H1 (cell line): ENCODE measurements at places on chromosomes 2 and 18. TPM values are rescaled to one million over a fixed set of nuclear protein-coding genes. Genes with fewer than 3 reads are reported as not detected.

DNA sequence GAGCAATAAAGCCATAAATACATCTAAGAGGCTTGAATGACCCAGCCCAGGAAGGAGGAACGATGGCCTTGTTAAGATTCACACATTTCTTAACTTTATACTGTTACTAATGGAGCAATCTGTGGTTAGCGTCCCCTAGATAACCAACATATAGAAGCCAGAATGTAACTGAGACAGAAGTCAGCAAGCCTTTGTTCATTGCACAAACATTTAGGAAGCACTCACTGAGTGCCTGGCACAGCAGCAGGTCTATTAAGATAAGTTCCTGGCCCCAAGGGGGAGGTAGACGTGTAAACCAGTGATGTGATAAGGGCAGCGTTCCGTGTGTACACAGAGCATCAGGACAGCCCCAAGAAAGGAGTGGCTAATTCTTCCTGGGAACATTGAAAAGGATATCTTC lies 63.6 kb upstream of the ATL2 start:
- no peak overlapping the region for H3K4me3 ChIP-seq
- no peaks in the 10 kb centered on the region for H3K36me3 ChIP-seq
- peaks cover 4% of the 10 kb centered on the region for H3K4me1 ChIP-seq
- no peaks in the 10 kb centered on the region for H3K27me3 ChIP-seq

GRCh38 chr18:72940509-72940908 lies 72.7 kb upstream of the NETO1 start:
- H3K36me3 ChIP-seq = no peaks in the 10 kb centered on the region
- no peak overlapping the region for H3K4me3 ChIP-seq
- H3K4me1 ChIP-seq = no peaks in the 10 kb centered on the region
- no peak overlapping the region for H3K27ac ChIP-seq
- DNase-seq = no peak
- H3K27me3 ChIP-seq = no peaks in the 10 kb centered on the region

DNA sequence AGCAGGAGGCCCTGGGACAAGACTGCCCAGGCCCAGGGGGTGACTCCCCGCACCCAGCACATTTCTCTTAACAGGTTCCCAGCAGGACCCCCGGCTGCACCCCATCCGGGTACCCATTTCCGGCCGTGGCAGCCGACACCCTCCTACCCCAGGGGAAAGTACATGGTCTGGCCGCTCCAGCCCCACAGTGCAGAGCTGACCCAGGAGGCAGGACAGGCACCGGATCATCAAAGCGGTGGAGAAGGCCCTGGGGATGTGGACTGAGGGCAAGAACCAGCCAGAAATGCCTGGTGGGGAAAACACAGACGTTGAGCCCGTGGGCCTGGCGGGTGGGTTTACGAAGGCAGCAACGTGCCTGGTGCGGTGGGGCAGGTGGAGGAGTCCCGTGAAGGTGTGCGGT lies 79.5 kb upstream of the GPC1 start:
- H3K27ac ChIP-seq = no peak overlapping the region
- DNase-seq = no peak
- no peak overlapping the region for H3K4me3 ChIP-seq
- no peaks in the 10 kb centered on the region for H3K27me3 ChIP-seq

GRCh38 chr2:106965611-106966010 lies 79.6 kb upstream of the ST6GAL2 start:
- no peak overlapping the region for H3K27ac ChIP-seq
- no peak for DNase-seq

GRCh38 chr2:89841476-89841840 lies 1150.0 kb downstream of the RPIA start:
- H3K27ac ChIP-seq = no peak overlapping the region
- H3K4me3 ChIP-seq = no peak overlapping the region
- H3K27me3 ChIP-seq = no peaks in the 10 kb centered on the region
- H3K4me1 ChIP-seq = no peaks in the 10 kb centered on the region
- DNase-seq = no peak

DNA sequence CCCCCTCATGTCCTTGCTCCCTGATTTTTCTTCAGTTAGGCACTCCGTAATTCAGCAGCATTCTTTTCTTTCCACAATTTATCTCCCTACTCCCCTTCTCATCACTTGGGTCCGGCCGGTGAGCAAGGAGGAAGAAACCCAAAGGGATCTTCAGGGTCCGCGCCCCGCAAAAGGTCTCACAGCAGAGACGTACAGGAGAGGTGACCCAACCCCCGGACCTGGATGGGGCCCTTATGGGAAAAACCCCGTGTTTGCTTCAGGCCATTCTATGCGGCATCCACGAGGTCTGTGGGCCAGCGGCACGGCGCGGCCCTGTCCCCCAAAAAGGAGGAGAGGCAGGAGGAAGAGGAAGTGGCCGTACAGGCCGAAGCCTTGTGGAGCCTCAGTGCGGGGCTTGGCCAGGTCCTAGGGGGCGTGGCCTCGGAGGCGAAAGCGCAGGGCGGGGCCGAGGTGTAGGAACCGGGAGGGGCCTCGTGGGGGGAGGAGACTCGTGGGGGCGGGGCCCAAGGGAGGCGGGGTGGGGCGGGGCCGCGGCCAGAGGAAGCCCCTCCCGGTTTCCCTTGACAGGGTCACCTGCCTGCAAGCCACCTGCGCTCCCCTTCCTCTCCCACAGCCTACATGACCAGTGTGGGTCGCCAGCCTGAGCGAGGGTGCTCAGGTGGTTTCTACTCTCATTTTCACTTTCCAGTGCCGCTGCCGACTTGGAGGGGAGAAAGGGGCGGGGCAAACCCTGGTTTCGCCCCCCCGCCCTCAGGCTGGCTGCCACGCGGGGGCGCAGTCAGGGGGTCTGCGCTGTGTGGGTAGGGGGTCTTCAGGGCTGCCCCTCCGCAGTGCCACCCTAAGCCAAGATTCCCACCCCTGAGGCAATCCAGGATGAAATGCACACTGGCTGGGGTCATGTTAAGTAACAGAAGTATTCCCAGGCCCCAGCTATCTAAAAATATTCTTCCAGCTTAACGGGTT lies 156.4 kb upstream of the XPO1 start:
- no peaks in the 10 kb centered on the region for H3K4me1 ChIP-seq
- DNase-seq = peak; percentile 98
- peak overlapping the region; percentile 62 for H3K4me3 ChIP-seq
- no peak overlapping the region; the same call in 1 of the 2 replicates for H3K27ac ChIP-seq

- H3K36me3 ChIP-seq = no peaks in the 10 kb centered on the region
- H3K4me3 ChIP-seq = no peak overlapping the region
- no peaks in the 10 kb centered on the region for H3K4me1 ChIP-seq
Observed at GRCh38 chr2:219087848-219088247, 27.1 kb upstream of the IHH start.

DNA sequence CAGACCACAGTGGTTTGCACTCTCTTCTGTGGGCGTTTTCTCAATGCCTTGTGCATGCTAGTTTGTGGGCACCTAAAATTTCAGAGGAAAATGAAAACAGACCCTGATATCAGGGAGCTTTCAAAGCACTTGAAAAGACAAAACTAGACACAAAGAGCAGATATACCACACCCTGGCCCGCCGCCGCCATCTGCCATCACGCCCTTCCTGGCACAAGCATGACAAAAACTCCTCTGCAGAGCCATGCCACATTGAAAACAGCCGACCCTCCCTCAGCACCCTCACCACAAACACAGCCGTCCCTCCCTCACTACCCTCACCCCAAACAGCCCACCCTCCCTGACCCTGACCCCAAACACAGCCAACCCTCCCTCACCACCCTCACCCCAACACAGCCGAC lies 84.8 kb upstream of the RAB6C start:
- DNase-seq = no peak
- no peak overlapping the region for H3K27ac ChIP-seq
- no peaks in the 10 kb centered on the region for H3K27me3 ChIP-seq
- no peak overlapping the region for H3K4me3 ChIP-seq
- no peaks in the 10 kb centered on the region for H3K36me3 ChIP-seq

DNA sequence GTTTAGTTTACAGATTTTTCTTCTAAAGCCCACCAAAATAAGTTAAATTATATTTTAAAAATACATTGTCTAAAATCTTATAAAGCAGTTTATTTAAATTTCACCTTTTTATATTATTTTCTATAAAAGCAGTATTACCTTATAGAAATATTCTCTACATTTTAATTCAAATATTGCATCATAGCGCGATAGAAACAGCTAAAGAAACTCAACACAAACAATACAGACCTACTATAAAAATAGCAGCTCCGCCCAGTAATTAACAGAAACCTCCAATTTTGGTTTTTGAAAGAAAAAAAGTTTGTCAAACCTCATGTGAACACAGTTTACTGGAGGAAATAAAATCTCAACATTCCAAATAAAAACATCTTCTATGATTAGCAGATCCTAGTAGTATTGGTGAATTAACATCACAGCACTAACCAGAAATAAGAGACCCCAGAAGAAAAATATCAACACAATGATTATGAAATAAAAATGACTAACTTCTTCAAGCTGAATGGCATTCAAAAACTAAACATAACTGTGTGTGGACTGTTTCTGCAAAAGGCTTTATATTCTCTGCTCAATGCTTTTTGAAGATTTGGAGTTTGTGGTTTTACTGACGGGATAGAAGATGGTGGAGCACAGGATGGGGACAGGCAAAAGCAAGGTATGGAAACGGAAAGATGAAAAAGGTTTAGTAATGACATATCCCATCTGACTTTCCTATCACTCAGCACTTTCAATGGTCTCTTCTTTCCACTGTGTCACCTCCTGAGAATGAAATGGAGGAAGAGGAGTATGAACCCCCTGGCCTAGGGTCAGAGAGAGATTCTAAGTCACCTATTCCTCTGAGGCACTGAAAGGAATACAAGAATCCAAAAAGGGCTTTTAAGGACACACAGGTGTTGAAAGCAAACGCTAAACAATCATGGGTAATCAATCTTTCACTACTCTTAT lies 17.5 kb downstream of the MAP4K3 start:
- DNase-seq = no peak
- H3K4me1 ChIP-seq = peaks cover 6% of the 10 kb centered on the region
- no peak overlapping the region for H3K4me3 ChIP-seq
- no peaks in the 10 kb centered on the region for H3K27me3 ChIP-seq
- no peak overlapping the region for H3K27ac ChIP-seq

DNA sequence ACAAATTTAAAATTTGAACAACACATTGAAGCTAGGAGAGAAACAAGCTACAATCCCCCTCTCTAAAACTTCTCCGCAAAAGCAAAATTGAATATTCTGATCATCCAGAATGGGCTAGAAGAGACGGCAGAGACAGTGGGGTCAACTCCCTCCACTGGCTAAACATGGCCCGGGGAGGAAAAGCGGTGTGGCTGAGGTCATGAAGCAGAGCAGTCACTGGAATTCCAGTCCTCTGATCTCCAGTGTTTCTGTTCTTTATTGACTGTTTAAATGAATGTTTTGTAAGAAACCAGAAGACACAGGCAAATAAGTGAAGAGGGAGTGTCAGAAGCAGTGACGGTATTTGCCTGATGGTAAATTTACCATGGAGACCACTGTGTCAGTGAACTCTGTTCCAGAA lies 116.2 kb downstream of the GAREM1 start:
- no peaks in the 10 kb centered on the region for H3K36me3 ChIP-seq
- no peak overlapping the region for H3K4me3 ChIP-seq
- peaks cover 5% of the 10 kb centered on the region; the same call in 1 of the 2 replicates for H3K4me1 ChIP-seq
- no peak overlapping the region for H3K27ac ChIP-seq
- H3K27me3 ChIP-seq = no peaks in the 10 kb centered on the region

DNA sequence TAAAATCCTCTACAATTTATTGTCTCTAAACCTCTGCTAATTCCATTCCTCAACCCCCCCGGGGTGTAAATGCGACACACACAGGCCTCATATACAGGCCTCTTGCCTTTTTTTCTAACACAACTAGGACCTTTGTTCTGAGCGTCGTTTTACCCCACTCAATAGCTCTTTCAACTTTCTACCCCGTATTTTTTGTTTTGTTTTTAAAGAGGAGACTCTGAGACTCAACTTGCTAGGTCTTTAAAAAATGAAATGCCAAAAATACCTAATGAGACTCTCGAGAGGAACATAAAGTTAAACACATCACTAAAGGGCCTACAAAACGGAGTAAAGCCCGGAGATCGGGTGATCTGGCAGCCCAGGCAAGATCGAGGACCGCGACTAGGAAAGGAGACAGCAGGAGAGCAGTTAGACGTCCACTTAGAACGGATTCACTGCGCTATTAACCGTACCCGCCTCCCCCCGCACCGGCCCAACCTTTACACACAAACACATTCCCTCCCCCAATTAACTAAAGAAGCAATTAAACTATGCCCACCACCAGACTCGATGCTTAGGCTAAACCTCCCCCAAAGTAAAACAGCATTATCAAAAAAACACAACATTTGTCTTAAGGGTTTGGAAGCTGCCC lies 1.7 kb downstream of the TRIP12 start:
- H3K4me1 ChIP-seq = no peaks in the 10 kb centered on the region
- peaks cover 4% of the 10 kb centered on the region; the same call in 1 of the 2 replicates for H3K36me3 ChIP-seq
- no peaks in the 10 kb centered on the region for H3K27me3 ChIP-seq
- no peak overlapping the region for H3K27ac ChIP-seq

GRCh38 chr2:236910781-236911495 lies 174.8 kb upstream of the COPS8 start:
- no peaks in the 10 kb centered on the region for H3K4me1 ChIP-seq
- H3K27me3 ChIP-seq = no peaks in the 10 kb centered on the region
- H3K4me3 ChIP-seq = no peak overlapping the region
- H3K27ac ChIP-seq = no peak overlapping the region
- no peaks in the 10 kb centered on the region for H3K36me3 ChIP-seq

DNA sequence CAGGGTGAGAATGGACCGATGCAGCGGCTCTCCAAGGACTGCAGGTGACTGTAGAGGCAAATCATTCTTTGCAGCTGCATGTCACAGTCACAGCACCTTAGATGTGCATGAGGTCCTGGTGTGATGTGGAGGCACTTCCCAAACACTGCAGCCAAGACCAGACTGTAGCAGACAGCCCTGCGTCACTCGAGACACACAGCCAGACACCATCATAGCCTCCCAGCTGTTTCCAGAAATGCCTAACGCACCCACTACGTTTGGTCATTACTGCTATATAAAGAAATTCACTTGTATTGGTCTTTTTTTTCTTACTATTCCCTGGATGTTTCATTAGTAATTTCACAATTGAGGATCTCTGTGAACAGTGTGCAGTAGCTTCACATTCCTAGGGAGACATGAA lies 60.9 kb downstream of the SH3YL1 start:
- H3K27me3 ChIP-seq = no peaks in the 10 kb centered on the region
- H3K4me3 ChIP-seq = no peak overlapping the region
- no peaks in the 10 kb centered on the region for H3K36me3 ChIP-seq
- no peak for DNase-seq

DNA sequence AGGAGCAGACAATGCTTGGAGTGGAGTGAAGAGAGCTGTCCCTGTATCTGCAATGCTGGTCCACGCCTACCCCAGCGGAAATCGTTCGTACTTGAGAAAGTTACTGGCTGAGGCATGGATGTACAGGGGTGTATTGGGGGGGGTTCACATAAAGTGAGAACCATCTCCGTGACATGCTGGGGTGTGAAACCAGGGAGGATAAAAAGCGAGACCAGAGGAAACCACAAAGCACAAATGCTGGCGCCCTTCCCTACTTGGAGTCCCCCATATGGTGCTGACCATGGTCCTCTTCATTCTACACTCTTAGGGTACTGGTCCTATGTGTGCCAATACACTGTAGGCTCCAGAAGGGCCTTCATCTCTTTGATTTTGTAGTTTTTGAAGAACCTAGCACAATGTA lies 244.1 kb downstream of the L3MBTL4 start:
- H3K27ac ChIP-seq = no peak overlapping the region
- H3K4me3 ChIP-seq = no peak overlapping the region
- no peaks in the 10 kb centered on the region for H3K4me1 ChIP-seq
- DNase-seq = no peak
- H3K36me3 ChIP-seq = no peaks in the 10 kb centered on the region

- peak overlapping the region; percentile 6; the same call in 1 of the 2 replicates for H3K4me3 ChIP-seq
- peaks cover 5% of the 10 kb centered on the region for H3K4me1 ChIP-seq
- H3K27me3 ChIP-seq = peaks cover 92% of the 10 kb centered on the region
- H3K36me3 ChIP-seq = peaks cover 17% of the 10 kb centered on the region
Observed at GRCh38 chr2:170713543-170714380, 1.4 kb upstream of the SP5 start.

ST6GAL2 gene
- total RNA-seq = 16.2 and 17.5 TPM in 2 replicates

CNRIP1 gene
- total RNA-seq = 4.6 and 5.7 TPM in 2 replicates

PROKR1 gene
- 3.9 and 4.0 TPM in 2 replicates for total RNA-seq

OBSL1 gene
- total RNA-seq = 127 and 135 TPM in 2 replicates
